ENCODE measurements at places on chromosomes 2 and 18.

- DNase-seq, result no peak
Measured at GRCh38 chr2:38180754-38181153, 104.8 kb upstream of the CYP1B1 start.

DNA sequence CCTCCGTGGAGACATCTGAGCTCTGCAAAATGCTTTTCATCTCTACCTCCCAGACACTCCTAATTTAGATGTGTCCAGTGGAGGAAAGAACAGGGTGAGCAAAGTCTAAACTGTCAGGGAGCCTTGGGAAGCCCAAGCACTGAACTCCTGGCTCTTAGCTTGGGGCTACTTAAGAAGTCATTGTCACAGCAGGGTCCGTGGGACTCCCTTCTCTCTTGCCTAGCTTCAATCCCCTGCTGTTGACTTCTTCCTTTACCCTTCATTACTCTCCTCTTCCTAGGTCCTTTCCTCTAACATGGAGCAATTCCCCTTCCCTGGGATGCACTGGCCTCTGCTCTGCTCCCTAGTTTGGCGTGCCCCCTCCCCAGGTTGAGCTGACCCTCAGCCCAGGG lies 3.4 kb downstream of the OSR1 start:
- DNase-seq, result no peak

DNA sequence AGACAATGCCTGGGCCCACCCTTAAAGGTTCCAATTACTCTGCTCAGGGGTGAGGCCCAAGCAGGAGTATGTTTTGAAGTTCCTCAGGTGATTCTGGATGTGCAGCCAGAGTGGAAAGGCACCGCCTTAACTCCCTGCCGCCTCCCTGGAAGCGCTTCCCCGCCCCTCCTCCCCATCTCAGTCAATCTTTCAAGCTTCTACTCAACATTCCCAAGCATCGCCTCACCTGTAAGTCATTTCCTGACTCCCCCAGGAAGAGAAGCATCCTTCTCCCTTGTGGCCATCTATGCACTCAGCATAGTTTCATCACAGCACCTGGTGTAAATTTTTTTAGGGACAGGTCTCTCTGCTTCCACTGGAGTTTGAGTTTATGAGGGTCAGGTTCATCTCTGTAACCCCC lies 67.5 kb downstream of the MYL12B start:
- no peak for DNase-seq

DNA sequence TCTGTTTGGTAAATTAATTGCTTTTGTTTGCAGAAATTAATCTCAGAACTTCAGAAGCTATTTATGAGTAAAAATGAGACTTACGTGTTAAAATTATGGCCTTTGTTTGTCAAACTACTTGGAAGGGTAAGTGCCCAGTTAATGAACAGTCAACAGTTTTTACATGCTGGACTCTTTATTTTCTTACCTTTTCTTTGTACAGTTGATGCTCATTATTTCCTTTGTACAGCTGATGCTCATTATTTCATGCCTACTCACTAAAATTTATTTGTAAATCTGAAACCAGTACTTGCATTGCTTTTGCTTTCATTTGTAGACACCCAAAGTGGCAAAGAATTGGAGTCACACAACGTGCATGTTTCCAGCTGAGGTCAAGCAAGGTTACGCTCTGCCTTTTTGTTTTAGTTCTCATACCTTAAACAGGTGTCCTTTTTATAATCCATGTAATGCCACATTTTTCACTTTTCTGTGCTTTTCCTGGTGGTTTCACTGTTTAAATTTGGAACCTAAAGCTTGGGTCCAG lies 13.3 kb downstream of the RIF1 start:
- no peak for DNase-seq

DNA sequence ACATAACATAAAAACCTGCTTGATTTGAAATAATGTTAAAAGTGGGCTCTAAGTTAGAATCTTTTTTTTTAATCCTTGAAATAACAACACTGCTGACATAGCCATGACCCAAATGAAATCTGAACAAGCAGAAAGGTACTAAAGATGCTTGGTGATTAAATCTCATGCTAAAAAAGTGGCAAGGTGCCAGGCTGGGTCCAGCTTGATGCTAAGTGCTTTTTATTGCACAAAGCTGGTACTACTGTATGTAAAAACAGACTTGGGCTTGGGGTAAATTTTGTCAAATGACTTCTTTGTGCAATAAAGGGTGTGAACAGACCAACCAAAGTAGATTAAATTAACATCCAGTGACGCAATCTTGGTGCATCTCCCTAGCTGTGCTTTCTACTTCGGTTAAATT lies 13.4 kb downstream of the BCL11A start:
- no peak for DNase-seq

GRCh38 chr18:476251-476664 lies 24.2 kb downstream of the COLEC12 start:
- DNase-seq, result no peak

DNA sequence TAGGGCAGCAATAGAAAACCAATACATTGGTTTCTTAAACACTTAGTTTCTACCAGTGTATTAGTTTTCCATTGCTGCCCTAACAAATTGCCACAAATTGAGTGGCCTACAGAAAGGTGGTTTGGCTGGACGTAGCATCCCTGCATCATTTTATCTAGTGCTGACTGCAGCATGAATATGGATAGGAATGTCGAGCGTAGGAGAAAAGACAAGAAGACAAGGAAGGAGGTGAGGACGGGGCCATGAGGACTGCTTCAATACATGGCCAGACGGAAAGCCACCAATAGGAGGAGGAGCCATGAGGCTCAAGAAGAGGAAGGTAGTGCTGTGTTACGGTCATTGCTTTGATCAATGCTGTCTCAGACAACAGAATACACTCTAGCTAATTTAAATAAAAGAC lies 154.5 kb upstream of the NDUFV2 start:
- no peak for DNase-seq

DNA sequence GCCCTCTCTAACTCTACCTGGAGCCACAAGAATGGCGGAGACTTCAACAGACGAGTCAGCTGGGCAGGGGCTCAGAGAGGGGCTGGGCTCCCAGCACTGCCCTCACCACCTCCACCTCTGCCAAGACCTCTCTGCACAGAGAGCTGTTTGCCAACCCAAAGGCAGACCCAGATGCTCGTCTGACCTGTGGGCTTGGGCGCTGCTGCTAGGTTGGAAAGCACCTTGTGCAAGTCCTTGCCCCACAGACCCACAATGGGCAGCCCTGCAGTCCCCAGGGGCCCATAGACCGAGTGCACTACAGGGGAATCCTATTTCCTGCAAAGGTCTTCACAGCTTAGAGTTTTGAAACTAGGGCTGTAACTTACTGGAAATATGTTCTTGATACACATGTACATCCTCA lies 13.3 kb downstream of the ACKR3 start:
- DNase-seq, result no peak

GRCh38 chr2:210215120-210215519 lies 10.1 kb downstream of the ACADL start:
- no peak for DNase-seq

- no peak for DNase-seq
Measured at GRCh38 chr2:30022444-30023071, 101.2 kb upstream of the ALK start.

GRCh38 chr2:26564121-26564644 lies 77.0 kb downstream of the CIB4 start:
- no peak for DNase-seq

DNA sequence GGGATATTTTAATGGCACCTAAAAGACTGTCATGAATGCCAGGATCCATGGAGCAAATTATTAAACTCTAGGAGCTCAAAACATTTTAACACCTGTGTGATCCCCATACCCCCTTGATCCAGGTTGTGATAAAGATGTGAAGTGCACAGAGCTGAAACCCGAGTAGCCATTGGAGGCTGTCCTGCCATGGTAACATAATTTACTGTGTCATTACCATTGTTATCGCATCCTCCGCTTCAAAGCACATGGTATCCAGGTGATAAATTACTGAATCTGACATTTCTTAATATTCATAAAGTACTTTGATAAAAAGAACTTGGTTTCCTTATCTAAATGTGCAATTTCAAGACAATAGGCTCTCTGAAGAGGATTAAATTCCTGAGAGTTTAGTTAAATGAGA lies 109.3 kb downstream of the CHST9 start:
- no peak for DNase-seq

DNA sequence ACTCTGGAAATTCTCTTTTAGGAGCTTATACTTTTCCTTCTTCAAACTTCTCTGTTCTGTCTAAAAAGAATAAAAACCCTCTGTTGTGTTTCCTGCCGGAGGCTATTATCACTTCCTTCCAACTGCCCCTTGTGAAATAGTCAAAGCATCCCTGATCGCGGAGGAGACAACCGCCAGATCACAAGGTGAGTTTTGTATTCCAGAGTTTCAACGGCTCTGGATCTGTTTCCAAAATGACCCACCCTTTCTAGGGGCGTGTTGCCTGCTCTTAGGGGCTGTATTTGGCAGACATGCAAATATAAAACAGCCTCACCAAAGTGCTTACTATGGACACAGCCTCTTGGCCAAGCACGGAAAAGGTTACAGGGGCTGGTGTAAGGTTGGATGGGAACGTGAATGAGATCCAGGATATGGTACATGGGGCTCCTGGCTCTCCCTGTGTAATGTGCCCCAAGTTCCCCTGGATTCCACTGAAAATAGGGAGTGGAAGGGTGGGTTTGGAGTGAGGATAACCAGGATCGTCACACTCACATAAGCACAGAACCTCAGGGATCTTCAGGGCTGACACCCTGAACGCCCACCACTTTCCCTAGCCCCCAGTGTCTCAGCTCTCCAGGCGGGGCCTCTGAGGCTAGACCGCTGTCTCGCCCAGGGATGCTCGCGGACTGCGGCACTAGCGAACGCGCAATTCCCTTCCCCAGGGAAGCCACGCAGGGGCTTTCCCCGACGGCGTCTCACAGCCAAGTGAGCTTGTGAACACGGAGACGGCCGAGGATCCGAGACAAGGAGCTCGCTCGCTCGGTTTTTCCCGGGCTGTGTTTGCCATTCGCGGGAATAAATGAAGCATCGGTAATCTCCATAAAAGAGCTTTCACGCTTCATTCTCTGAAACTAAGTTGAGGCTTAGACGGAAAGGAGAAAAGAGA lies 14.4 kb downstream of the EN1 start:
- DNase-seq, result no peak

DNA sequence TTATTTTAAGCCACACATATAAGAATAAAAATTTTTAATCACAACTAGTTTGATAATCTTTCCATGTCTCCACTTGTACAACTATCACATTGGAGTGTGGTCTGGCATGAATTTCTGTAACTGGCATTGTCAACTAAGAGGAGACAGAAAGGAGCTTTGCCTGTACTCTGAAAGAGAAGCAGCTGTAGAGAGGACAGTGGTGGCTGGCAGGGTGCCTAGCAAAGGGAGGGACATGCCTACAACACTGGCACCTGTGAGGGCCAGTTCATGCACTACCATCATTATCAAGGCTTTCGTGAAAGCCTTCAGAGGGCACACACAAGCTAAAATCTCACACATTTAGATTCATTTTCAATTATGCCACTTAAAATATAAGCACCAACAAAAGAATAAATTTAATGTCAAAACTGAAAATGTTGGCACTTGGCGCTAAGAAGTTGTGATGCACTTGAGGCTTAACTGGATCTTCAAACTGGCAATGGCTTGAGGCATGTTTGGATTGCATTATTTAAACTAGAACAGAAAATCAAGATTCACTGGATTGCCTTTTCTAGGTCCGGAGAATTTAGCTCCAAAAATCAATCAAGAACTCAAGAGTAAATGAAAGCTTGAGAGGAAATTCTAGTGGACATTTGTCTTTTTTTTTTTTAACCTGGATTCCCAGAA lies 238.6 kb downstream of the ZNF385B start:
- no peak for DNase-seq

- no peak for DNase-seq
Measured at GRCh38 chr2:203533676-203534591, 1.2 kb downstream of the RAPH1 start.

GRCh38 chr18:25568986-25569385 lies 217.0 kb upstream of the ZNF521 start:
- DNase-seq, result no peak

DNA sequence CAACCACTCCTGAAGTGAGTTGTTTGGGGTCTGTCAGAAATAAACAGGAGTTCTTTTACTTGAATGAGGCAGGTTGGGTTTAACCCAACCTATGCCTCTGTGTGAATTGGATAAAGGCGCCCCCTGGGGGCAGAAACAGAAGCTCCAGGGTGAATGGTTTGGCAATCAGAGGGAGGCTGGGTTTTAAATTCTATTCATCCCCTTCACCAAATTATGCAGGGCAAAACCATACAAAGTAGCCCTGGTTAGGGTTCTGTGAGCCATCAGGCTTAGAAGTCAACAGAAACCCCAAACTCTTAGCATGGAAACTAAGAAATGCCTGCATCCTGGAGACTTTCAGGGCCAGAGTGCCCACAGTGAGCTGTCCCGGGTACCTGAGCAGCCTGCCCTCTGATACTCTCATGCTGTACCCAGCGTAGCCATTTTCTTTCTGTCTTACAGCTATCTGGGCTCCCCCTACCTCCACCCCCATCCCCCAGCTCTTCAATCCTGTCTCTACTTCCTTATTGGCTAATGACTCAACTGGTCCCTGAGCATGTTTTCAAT lies 241.5 kb downstream of the ICOS start:
- DNase-seq, result no peak

DNA sequence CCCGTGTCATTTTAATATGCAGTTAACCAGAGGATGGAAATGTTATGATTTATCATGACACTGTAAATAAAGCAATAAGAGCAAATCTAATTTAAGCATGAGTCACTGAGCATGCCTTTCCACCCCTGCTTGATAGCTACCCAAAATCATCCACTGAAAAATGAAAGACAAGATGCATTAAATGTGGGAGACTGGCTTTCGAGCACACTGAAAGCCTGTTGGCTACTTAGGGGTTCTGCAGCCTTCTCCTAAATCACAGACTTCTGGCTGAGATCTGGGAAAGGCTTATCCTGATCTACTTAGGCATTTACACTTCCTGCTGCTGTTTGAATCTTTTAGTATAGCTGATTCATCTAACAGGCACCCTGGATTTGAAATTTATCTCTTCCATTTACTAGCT lies 778.3 kb upstream of the CDH7 start:
- DNase-seq, result no peak

DNA sequence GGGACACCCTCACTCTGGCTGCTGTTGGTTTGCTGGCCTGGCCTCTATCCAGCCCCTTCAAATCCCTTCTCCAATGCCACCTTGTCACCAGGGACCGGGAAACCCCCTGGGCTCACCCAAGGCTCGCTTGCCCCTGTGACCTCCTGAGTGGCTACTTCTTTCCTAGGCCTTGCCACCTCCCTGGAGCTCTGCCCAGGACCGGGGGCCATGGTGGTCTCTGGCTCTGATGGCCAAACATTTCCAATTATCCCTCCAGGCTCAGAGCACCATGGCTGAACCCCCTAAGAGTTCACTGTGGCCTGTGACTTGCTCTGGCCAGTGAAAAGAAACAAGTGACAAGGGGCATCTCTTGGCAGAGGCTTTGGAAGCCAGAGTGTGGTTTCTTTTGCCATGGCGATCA lies 237.6 kb downstream of the TFCP2L1 start:
- no peak for DNase-seq

- DNase-seq, result no peak
Measured at GRCh38 chr2:169748319-169748718, 14.7 kb downstream of the KLHL23 start.

GRCh38 chr18:63320975-63321265 lies 1.4 kb upstream of the BCL2 start:
- no peak for DNase-seq

- DNase-seq, result no peak
Measured at GRCh38 chr2:62309465-62310091, 113.7 kb downstream of the B3GNT2 start.
